GM19239 (cell line): ENCODE measurements at places on chromosomes 1 and 21.

DNA sequence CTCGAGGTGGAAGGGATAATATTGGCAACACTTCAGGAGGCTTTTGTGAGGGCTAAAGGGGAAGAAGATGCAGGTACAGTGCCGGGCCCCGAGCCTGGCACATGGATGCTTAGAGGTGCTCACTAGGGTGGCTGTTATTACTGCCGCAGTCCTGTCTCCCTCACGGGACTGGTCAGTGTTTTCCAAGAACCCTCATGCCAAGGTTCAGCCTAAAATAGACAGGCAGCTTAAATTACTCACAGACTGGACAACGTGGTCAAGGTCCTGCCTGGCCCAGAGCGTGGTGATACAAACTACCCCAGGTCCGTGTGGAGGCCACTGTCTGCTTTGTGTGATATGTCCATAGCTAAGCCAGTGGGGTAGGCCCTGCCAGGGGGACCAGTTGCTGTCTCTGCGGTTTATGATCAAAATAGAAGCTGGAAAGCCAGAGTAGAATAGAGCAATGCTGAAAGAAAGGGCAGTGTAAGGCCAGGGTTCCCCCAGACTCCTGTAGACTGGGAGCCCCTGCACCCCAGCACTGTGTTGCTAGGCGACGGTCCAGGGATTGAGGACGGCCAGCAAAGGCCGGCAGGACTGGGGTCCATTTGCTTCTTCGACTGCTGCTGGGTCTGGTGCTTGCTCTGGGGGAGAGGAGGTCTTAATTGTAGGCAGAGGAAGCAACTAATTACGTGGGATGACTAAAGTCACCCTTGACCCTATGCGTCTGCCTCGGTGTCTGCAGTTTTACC, 36.1 kb downstream of the ELAPOR1 start:
- no peak for DNase-seq

GRCh38 chr1:210330279-210330866, 1.7 kb downstream of the HHAT start:
- no peak for DNase-seq

- DNase-seq = no peak
Measured at GRCh38 chr1:200317236-200317635, 92.6 kb downstream of the ZNF281 start.

GRCh38 chr1:68570871-68571270, 74.0 kb upstream of the DEPDC1 start:
- DNase-seq = no peak

DNA sequence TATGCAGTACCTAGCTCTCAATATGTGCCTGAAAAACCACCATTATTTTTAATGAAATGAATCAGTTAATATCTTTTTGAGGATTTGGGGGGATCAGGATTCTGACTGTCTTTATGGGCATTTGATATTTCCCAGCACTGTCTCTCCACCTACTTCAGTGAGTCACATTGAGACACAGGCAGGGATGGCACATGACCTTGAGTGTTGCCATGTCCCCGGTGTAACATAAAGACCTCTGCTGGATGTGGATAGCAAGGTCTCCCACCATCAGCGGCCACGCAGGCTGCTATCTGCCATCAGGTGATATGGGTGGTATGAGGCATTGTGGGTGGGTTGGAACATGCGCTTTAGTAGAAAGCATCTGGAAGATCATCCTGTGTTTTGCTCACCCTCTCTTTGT, 103.2 kb downstream of the RGL1 start:
- no peak for DNase-seq

DNA sequence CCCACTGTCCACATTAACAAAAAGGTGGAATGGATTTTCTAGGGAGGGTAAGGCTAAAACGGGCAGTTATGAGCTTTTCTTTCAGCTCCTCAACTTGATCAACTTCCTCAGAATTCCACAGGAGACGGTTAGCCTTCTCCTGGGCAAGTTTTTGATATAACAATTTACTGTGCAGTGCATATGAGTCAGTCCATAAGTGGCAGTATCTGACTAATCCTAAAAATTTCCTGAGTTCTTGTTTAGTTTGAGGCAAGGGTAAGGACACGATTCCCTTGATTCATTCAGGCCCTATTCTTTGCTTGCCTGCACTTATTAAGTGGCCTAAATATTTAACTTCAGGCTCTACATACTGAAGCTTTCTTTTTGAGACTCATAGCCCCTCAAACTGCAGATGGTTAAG, 6.2 kb upstream of the AADACL3 start:
- no peak for DNase-seq

DNA sequence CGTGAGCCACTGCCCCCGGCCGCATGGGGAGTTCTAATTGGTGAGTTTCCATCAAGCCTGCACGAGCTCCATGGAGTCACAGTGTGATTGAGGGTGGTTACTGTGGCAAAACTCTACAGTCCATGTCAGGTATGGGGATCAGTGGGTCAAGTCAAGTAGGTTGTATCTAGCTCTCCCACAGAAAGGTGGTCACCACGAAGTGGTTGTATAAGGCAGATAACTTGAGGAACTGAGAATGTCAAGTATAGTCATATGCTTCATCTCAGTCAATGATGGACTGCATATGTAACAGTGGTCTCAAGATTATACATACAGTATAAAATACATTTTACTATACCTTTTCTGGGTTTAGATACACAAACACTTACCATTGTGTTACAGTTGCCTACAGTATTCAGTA, 348.6 kb upstream of the ZP4 start:
- no peak for DNase-seq

DNA sequence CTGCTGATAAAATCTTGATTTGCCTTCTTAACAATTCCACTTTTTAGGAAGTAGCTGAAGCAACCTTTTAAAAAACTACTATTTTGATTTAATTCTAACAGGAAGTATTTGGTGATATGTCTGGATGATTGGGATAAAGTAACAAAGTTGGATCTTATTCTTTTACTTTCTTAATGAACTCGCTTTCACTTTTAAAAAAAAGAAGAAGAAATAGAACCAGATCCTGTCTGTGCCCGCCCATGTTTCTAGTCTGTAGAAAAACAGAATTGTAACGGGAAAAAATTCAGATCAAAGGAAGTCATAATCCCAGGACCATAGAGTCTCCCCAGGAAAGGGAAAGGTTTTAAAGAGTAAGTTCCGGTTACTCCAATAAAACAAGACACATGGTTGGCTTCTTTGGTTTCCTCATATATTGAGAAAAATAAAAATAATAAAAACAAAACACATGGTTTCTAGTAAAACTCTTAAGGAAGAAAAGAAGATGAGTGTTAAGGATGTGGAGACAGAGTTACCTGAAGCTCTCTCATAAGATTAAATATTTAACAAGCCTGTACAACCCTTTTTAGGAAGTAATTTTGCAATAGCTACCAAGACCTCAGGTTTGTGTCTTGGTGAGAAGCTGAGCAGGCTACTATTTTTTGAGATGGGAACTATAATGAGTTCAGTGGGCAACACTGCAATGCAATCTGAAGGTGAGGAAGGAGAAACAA, 4.9 kb downstream of the CD48 start:
- no peak for DNase-seq

- DNase-seq = no peak
Measured at GRCh38 chr1:165633614-165634013, 2.6 kb downstream of the MGST3 start.

DNA sequence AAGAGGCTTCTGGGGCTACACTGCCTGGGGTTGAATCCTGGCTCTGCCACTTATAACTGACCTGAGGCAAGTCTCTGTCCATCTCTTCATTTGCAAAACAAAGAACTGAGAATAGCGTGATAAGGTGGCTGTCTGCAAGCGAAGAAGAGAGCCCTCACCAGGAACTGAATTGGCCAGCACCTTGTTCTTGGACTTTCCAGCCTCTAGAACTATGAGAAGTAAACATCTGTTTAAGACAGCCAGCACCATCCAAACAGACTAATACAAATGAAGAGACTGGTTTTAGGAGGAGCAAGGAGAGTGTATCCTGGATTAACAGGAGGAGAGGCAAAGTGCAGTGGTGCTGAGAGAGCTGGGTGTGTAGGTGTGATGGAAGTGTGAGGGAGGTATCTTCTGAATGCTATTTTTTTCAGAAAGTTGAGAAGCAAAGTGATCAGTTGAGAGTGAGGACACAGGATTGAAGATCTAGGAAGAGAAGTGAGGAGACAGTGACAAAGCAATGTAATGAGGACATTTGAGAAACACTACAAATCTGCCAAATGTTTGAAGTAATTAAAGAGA, 59.3 kb downstream of the CD58 start:
- DNase-seq = no peak
